ENCODE measurements at places on chromosomes 6 and 20.
A peak's percentile ranks its signal among the peaks of the same experiment; 100 is the strongest.

GRCh38 chr6:165611294-165611693 is 51.7 kb downstream of the PDE10A start:
- DNase-seq = no peak

DNA sequence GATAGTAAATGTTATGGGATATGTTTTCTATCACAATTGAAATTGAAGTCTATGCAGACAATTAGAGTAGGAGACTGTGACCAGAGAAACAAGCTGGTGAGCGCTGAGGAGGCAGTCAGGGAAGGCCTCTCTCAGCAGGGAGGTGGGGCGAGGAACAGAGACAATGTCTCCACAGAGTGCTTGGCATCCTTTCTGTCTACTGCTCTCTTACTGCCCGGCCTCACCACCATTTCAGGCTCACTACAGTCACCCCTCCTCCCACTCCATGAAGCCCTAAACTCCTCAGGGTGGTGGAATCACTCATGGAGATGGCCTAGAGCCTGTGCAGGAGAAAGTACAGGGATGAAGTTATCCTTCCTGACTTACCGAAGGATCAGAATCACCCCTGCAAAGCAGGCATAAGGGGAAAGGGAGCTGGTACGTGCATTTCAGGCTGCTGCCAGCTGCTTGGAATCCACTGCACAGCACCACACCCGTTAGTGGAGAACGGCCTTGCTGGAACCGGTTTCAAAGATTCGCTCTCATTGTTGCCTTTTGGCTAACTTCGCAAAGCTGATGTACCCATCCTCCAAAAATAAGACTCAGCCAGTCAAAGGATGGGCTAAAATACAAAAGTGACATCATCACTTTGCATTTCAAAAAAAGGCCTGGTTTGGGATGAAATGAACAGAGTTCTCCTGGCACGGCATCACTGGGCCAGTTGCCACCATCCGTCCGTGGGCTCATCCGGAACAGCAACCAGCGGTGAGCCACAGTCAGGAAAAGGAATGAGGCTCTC is 67.3 kb downstream of the SLC22A23 start:
- DNase-seq = peak; percentile 64

GRCh38 chr6:135046912-135047311 is 7.7 kb downstream of the HBS1L start:
- DNase-seq = no peak

DNA sequence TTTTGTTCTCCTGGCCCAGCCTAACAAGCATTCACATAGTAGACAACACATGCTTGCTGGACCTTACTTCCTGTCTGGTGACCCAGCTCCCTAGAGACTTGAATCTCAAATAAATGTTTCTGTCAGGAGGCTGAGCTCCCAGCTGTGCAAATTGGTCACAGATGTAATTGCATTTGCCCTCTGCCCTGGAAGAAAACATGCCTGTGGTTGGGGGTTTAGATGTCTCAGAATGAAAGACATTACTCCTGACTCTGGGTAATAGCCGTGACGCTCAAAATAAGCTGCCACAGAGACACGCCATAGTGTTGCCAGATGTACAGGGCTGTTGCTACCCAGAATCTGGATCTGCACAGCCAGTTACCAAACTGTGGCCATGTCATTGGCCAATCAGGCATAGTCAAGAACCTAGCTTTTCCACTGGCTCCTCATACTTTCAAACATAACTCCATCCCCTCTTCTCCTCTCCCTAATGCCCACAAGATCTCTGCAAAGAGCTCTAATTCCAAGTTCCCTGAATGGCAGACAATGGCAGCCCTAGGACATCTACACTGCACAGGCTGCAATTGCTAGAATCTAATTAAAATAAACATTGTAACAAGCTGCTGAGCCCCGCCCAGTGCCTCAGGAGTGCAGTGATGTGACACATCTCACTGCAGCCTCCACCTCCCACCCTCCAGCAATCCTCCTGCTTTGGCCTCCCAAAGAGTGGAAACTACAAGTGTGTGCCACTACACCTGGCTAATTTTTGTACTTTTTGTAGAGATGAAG is 32.8 kb upstream of the GMPR start:
- no peak for DNase-seq

DNA sequence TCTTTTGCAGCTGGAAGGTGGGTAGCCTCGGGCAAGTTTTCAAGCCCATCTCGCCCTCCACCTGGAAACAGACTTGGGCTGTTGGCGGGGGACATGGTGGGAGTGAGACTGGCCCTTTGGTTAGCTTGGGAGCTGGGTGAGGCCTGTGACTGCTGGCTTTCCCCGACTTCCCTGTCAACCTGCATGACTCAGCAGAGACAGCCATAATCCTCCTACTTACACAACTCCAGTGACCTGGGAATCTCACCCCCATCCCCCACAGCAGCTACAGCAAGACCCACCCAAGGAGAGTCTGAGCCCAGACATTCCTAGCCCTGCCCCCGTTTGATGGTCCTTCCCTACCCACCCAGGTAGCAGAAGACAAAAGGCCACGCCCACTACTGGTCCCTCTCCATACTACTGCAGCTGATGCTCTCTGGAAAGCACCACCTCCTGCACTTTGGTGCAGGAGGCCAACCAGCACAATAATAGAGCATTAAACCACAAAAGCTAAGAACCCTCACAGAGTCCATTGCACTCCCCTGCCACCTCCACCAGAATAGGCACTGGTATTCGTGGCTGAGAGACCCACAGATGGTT is 188.4 kb downstream of the TRDN start:
- no peak for DNase-seq

DNA sequence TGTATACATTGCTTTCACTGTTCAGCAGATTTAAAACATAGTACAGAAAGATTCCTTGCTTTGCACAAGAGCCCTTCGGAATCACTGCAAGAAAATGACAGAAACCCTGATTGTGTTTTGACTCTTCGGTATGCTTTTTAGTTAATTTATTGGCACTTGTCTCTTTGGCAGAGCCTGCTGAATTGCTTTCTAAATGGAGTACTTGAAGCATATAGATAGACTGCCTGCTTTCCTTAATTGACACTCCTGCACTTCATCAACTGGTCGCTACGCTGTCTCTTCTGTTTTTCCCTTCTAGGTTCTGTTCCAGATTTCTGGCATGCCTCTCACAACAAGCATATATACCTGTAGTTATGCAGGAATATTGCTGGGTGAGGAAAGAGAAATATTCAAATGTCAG is 22.4 kb upstream of the RBM24 start:
- no peak for DNase-seq

- DNase-seq = no peak
Measured at GRCh38 chr6:14597090-14597489, 479.5 kb downstream of the CD83 start.

GRCh38 chr20:19428324-19428723 is 215.9 kb downstream of the SLC24A3 start:
- DNase-seq = no peak
